Erythroblast (primary cell): ENCODE measurements at places on chromosomes 6 and 20.

GRCh38 chr6:163333038-163333437 is 81.5 kb upstream of the QKI start:
- DNase-seq, result no peak

GRCh38 chr20:61795669-61796630 is 269.7 kb downstream of the TAF4 start:
- no peak for DNase-seq

- DNase-seq, result no peak
Measured at GRCh38 chr6:111270121-111270520, 182.8 kb downstream of the SLC16A10 start.

- DNase-seq, result no peak
Measured at GRCh38 chr6:113894712-113895674, 37.8 kb downstream of the MARCKS start.

DNA sequence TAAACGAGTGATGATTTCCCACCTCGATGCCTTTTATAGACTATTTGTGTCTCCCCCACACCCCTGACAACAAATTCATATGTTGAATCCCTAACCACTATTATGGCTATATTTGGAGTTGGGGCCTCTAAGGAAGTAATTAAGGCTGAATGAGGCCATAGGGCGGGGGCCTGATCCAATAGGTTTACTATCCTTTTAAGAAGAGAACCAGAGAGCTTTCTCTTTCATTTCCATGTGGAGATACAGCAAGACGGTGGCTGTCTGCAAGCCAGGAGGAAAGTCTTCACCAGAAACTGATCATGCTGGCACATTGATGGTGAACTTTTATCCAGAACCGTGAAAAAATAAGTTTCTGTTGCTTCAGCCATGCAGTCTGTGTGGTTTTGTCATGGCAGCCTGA is 38.9 kb upstream of the CLIC5 start:
- no peak for DNase-seq
